HFF-Myc (cell line): ENCODE measurements at places on chromosomes 1 and 21.

- DNase-seq: no peak
Measured at GRCh38 chr1:229272164-229273158, 1.6 kb downstream of the RAB4A start.

GRCh38 chr1:115729756-115730155, 38.8 kb downstream of the CASQ2 start:
- no peak for DNase-seq

DNA sequence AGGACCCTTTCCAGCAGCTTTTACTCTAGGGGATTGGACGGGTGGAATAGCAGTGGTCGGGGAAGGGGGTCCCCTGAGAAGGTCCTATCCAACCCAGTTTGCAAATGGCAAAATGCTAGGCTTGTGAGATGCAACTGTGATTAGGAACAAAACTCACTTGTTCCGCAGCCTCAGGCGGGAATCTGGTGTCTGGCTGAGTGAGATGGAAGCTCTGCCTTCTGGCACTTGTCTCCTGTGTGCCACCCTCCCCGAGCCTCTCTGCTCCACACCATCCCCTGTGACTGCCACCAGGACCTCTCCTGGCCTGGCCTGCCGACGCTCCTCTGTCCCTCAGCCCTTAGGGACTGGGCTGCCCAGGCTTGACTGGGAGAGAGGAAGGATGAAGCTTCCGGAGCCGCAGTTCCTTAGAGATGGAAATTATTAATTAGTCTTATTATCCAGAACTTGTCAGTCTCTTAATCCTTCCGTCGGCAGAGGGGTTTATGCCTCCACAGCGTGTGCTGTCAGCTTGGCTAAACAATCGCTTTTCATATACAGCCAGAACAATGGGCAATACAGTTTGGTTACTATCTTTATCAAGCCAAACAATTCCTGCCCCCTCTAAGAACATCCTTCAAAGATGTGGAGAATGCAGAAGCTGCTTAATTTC, 292.8 kb upstream of the VAMP3 start:
- DNase-seq: no peak

DNA sequence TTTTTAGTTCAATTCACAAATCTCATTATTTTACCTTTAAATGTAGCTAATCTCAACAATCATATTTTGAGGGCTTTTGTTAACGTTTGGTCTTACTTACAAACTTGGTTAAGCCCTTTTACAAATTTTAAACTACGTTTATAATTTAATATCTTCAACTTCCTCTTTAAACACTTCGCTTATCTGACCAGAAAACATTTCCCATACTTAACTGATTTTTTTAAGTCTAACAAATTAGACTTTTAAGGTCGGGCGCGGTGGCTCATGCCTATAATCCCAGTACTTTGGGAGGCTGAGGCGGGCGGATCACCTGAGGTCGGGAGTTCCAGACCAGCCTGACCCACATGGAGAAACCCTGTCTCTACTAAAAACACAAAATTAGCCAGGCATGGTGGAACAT, 300.9 kb downstream of the LMX1A start:
- no peak for DNase-seq

GRCh38 chr1:218401998-218402785, 57.1 kb downstream of the TGFB2 start:
- DNase-seq: no peak

GRCh38 chr1:159163614-159164228, 7.7 kb upstream of the CADM3 start:
- no peak for DNase-seq

DNA sequence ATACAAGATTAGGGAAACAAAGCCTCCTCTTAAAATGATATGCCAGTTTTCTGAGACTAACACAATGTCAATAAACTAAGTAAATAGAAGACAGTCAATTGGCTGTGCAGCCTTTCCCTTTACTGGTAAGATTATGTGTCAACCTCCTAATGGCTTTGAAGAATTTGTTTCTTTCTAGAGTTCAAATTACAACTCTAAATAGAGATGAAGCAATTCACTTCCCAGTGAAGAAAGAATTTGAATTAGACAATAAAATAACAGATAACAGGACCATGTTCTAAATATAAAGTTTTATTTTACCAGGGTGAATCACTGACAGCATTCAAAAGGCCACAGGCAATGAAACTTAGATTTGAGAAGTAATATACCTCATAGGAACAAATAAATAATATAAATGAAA, 680.3 kb downstream of the PLA2G4A start:
- no peak for DNase-seq
